ENCODE measurements at places on chromosomes 6 and 20.

GRCh38 chr6:3727036-3727435, 24.5 kb downstream of the PXDC1 start:
- DNase-seq: no peak

DNA sequence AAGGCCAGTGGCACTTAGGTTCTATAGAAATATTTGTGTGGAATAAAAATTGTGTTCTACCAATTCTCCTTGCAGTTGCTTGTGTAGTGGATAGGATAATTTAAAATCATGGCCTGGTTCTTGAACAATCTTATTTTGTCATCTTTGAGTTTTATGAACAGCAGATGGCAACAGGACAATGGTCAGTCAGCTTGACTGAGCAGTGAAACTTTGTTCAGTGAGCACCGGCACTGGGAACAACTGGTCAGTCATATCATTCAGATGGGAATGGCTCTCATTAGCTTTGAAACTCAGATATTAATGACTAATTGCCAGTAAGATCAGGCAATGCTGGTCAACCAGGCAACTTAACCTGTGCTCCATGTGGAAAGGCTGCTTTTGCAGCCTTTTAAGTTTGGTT, 129.2 kb downstream of the BCKDHB start:
- no peak for DNase-seq

GRCh38 chr6:56024931-56025330, 149.5 kb upstream of the BMP5 start:
- DNase-seq: no peak

DNA sequence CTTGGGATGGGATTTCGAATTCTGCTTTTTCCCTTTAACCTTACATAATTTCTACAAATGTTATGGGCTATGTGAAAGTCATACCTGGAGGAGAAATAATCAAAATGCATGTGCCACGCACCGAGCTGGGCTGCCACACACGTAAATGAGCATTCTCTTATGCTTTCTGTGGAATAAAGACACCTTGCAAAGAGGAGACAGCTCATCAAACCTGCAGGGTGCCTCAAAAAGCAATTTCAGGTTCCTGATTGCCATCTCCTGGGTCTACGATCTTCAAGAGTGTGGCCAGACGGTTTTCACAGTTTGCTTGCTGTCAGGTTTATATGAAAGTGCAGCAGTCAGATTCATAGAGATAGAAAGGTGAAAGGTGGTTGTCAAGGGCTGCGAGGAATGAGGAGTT, 36.6 kb downstream of the DUSP22 start:
- no peak for DNase-seq

DNA sequence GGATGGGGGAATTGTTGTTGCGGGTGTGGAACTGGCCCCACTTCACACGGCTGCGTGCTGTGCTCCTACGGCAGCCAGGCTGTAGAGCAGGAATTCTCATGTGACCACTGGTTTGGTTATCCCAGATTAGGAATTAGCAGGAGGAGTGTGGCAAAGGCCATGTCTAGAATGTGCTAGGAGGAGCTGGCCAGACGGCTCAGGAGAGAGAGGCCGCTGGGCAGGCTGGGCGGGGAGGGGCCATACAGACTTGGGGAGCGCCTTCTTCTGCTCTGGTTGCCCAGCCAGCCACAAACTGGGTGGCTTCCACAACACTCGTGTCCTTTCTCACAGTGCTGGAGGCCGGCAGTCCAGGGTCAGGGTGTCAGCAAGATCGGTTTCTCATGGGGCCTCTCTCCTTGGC, 245.0 kb upstream of the QKI start:
- DNase-seq: no peak

DNA sequence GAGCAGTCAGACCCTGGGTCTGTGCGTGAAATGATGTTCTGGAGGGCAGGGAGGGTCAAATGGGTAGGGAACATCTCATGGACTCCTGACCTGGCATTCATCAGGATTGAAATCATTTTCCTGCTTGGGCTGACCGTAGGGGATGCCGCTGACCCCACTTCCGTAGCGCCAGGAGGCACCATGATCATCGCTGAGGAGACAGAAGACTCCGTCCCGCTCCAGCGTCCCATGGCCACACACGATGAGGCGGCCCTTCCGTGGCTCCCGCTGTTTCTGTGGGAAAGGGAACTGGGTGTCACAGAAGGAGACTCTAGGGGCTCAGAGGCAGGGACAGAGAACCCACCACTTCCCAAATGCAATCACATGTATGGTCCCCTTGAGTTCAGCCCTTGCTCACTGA, 2.3 kb downstream of the NEU1 start:
- no peak for DNase-seq

Data from upper lobe of right lung (tissue), 1 donor.